T-helper 17 cell (primary cell): ENCODE measurements at places on chromosomes 3 and 15.

- DNase-seq = no peak
These were observed 658.8 kb downstream of the EDEM1 start for GRCh38 chr3:5846261-5846660.

DNA sequence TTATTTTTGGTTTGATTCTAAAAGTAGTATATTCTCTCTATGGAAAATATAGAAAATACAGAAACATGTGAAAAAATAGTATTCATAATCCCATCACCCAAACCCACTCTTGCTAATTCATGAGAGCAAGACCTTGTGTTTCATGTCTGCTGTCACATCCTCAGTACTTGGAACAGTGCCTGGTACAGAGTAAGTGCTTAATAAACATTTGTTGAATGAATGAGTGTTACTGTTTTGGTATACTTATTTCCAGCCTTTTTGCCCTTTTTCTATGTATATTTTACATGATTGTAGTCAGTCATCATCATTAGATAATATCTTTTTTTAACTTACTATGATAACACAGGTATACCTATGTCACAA is 59.3 kb downstream of the IL16 start:
- DNase-seq = no peak

DNA sequence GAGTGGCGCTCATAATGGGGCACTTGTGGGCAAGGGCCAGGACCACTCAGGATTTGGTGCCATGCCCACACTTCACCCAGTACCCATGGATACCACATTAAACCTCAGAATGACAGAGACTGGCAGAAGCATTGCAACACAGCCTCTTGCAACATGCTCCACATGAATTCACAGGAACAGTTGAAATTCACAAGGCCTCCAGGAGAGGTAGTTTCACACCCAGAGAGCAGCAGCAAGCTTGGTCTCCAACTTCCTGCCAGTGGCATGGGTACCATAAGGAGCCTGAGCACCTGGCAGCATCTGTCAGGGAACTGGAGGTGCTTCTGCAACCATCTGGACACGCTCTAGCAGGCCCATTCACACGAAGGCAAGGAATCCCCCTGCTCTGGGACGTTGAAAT is 101.0 kb downstream of the OSBPL10 start:
- no peak for DNase-seq

DNA sequence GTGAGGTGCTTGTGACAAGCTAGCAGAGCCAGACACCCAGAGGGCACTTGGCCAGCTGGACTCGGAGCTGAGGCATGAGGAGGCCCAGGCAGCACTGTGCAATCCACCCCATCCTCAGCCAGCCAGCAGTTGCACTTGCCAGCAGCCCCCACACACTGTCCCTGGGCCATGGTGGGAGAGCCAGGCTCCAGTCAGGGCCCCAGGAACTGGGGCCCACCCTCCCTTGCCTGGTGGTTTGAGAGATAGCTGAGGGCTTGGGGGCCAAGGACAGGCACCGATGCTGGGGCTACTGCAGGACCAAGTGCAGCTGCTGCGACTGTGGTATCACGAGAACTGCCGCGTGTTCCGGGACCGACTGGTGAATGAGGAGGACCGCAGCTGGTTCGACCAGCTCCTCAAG is 63.5 kb downstream of the DNAH1 start:
- no peak for DNase-seq

- no peak for DNase-seq
These were observed 42.2 kb downstream of the ZNF609 start for GRCh38 chr15:64502551-64502950.

- DNase-seq = no peak
These were observed 87.4 kb downstream of the NFKBIZ start for GRCh38 chr3:101936419-101937356.

- DNase-seq = no peak
These were observed 330.3 kb upstream of the GOLIM4 start for GRCh38 chr3:168425936-168426595.
